NCI-H1694 (cell line): ENCODE measurements at places on chromosomes 11 and 22.

DNA sequence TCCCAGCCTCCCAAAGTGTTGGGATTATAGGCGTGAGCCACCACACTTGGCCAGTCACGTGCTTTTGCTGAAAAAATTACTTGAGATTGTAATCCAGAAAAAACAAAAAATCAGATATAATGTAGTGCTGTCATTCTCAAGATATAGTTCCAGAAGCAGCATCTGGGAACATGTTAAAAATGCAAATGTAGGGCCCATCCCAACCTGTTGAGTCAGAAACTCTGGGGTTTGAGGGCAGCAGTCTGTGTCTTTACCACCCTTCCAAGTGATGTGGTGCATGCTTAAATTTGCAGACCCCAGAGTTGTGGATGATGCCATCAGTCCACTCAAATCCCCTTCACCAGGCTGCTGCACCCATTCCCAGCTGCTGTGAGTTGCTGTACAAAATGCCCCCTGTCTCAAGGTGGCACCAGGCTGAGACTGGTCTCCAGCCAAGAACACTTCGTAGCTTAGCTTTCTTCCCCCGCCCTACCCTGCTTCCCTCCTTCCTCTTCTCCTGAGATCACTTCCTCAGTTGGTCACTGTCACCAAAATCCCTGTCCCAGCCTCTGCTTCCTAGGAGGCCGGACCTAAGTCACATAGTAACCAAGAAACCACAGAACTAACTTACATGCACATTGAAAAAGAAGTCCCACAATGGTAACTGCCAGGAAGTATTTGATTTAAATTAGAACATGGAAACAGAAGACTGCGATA lies 18.2 kb upstream of the ARRB1 start:
- no peak for DNase-seq

- DNase-seq: peak; percentile 42
Measured at GRCh38 chr11:99268886-99269285, 248.1 kb downstream of the CNTN5 start.

GRCh38 chr22:17100621-17101020 lies 15.8 kb downstream of the IL17RA start:
- no peak for DNase-seq

DNA sequence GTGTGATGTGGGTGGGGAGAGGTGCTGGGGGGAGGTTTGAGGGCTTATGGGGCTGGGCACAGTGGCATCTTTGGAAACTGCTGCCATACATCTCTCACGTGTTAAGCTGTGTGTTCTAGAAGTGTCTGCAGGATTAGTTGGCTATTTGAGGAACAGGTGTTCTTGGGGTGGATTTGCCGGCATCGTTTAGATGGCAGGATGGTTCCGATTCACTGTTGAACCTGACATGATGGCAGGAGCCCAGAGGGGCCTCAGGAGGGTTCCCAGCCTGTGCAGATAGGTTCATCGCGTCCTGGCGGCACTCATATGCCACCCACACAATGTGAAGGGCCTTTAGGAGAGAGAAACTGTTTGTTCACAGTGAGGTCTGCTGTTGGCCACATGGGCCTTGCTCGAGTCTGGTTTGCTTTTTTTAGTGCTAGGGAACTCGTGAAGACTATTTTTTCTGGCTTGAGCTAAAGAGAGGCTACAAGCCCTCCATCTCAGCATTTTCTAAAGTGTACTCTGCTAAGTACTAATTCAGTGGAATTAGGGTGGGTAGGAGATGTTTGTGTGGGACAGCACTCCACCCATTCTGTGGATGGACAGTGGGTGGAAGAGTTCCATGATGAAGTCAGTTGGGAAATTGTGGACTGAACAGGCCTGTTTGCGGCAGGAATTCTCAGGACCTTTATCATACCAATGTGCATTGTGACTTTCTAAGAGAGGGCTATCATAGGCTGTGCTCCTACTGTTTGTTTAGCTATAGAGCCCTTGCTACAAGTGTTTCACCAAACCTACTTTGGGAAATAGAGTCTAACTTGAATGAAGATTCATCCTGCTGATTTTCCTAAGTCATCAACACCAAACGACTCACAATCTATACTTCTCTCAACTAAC lies 55.4 kb upstream of the PLET1 start:
- no peak for DNase-seq
